Substantia nigra (tissue), 51 donors: ENCODE measurements at places on chromosomes 16 and 17.

- no peak for DNase-seq
Measured at GRCh38 chr17:77125432-77125901, 15.3 kb upstream of the SEC14L1 start.

DNA sequence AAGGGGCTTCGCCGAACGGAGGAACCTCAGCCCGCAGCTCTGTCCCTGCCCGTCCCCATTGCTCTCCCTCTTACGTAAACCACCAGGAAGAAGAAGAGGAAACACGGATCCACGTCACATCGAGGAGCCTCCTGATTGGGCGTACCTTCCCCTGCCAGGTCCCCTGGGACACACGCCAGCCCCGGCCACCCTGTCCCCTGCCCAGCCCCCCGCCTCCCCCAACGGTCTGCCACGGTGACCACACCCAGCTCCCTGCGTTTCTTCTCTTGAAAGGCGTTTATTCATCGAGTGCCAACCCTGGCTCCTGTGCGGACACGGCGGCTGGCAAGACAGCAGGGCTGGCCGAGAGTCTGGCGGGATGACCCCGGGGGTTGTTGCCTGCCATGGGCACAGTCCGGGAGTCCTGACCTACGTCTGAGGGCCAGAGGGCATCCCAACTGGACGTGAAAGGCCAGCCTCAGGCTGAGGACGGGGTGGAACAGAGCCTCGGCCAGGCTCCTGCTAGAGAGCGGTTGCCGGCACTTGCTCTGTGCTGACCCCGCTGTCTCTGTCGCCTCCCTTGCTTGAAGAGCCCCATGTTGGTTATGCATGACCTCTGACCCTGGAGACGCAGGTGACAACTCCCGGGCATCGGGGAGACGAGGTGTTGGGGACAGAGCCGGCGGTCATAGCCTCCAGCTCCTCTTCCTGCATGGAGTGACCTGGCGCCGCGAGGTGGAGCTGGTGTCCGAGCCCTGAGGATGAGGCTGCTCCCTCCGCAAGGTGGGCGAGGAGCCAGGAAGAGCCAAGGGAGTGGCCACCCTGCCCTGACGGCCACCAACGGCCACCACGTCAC lies 40.5 kb upstream of the ACSF3 start:
- DNase-seq: peak; percentile 85

DNA sequence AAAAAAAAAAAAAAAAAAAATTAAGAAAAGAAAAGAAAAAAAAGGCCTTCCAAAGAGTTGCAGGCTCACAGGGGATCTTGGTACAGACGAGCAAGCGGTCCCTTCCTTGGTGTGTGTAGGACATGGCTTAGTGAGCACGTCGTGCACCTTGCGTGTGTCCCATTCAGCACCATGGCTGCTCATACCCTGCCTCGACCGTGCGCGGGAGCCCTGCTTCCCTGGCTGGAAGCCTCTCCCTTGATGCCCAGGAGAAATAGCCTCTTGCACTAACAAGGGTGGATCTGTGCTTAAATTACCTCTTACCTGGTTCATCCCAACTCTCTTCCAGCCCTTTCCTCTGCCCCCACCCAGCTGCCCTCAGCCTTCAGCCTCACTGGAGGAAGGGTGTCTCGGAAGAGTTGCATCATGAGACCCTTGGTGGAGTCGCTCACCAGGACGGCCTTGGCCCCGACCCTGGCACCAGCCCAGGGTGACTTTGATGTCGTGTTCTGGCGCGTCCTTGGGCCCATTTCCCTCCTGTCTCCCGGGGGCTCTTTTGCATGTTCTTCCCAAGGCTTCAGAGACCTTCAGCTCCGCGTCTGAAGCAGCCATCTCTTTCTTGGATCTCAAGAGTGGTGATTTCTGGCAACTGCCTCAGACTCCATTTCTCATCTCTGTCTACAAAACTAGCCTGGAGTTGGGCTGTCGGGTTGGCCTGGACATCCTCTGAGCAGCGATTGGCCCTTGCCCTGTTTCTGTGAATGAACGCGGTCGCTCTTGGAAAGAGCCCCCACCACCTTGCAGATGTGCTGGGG lies 127.2 kb downstream of the CMIP start:
- no peak for DNase-seq

DNA sequence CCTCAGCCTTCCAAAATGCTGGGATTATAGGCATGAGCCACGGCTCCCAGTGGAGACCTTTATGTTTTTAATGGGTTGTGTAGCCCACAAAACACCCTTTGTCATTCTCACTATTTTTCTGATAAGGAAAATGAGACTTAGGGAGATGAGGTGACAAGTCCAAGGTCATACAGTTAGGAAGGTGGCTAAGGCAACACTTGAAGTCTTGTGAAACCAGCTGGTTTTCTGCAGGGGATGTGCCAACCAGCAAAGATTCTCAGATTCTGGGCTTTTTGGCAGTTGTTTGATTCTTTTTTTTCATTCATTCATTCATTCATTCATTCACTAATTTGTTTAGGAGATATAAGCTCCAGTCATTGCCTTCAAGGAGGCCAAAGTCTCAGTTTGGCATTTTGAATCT lies 10.0 kb upstream of the PHOSPHO1 start:
- no peak for DNase-seq
